RCC 7860 (cell line): ENCODE measurements at places on chromosomes 11 and 22.

GRCh38 chr11:35714882-35715627, 52.5 kb downstream of the TRIM44 start:
- DNase-seq: peak; percentile 14

DNA sequence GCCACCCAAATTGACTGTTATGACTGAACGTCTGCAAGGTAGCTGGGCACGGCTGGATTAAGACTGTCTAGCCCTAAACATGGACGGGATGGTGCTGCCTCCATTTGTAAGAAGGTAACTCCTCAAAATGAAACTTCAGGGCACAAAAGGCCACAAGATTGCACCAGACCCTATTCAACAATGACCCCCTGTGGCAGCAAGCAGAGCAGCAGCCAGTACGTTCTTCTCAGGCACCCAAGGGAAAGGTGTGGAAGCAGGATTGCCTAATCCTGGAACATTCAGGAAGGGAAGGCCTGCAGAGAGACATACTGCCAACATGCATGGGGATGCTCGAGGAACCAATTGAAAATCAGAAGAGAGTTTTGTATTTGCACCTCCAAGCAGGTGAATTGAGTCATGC, 4.5 kb upstream of the TBX10 start:
- no peak for DNase-seq

DNA sequence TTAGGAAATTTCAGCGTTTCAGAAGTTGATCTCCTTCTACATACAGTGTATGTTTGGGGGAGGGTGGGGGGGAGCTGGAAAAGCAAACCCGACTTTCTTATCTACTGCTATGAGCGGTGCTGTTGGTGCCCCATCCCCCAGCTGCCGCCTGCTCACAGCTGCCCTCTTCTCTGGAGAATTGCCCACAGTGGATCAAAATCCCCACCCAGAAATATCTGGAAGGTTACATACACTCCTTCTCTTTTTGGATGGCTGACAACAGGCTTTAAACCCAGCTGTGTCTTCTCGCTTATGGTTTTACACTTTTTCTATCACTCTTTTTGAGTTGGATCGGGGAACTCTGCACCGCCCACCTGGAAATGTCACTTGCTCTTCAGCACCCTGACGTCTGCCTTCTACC, 56.4 kb downstream of the DHCR7 start:
- no peak for DNase-seq

- DNase-seq: peak; percentile 61
These were observed 10.3 kb downstream of the PIK3C2A start for GRCh38 chr11:17197431-17197898.

DNA sequence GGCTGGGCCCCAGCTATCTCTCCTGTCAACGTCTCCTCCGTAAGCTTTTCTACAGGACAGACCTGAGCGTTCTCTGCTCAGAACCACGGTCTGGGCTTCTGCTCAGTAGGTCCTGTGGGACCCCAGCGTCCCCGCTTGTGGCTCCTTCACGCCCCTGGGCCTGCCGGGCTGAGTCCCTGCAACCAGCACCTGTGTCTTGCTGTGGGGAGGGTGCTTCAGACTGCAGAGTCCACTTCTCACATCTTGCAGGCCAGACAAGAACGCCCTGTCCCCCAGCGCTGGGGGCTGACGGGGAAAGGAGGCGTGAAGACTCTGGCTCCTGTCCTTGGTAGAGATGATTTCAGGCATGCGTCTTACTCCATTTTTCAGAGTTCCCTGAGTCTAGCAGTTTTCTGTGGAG, 1480.8 kb downstream of the BRD1 start:
- no peak for DNase-seq

GRCh38 chr11:78742430-78742829, 167.8 kb upstream of the NARS2 start:
- DNase-seq: peak; percentile 76
